ENCODE measurements at places on chromosomes 2 and 18.

- DNase-seq = no peak
Observed at GRCh38 chr2:170307555-170308351, 129.8 kb downstream of the MYO3B start.

DNA sequence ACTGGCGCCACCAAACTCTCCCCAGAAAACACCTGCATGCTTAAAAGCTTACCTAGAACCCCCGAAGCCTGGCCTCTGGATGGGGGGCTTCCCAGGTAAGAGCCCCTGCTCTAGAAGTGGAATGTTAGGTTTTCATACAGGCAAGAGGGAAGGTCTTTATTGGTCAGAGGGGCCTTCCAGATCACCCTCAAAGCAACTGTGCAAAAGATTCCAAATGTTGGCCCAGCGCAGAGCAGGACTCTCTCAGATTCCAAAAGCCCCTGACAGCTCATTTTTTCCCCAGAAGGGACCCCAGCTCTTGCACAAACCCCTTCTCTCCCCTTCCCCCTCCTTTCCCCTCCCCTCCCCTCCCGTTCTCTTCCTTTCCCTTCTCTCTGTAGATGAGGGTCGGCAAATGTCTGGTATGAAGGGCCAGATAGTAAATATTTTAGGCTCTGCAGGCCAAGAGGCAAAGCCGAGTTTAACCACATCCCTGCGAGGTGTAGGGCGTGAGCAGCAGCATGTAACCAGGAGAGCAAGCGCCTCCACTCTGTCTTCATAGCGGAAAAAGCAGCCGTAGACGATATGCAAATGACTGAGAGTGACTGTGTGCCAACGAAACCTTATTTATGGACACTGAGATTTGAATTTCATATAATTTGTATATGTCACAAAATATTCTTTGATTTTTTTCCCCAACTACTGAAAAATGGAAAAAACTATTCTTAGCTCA, 116.9 kb downstream of the SMAD7 start:
- DNase-seq = peak; percentile 62

- no peak for DNase-seq
Observed at GRCh38 chr2:71743995-71744675, 290.8 kb downstream of the DYSF start.

GRCh38 chr2:15745350-15745749, 153.7 kb downstream of the DDX1 start:
- no peak for DNase-seq

- DNase-seq = no peak
Observed at GRCh38 chr2:88071365-88071764, 3.7 kb downstream of the SMYD1 start.

- no peak for DNase-seq
Observed at GRCh38 chr2:232147440-232148077, 186.0 kb downstream of the DIS3L2 start.

GRCh38 chr2:24123922-24124580, 782 bp downstream of the FAM228B start:
- DNase-seq = no peak

- DNase-seq = no peak
Observed at GRCh38 chr2:105872142-105872728, 127.5 kb downstream of the NCK2 start.

GRCh38 chr2:66525606-66526005, 90.7 kb downstream of the MEIS1 start:
- DNase-seq = no peak

GRCh38 chr2:46690825-46691224, 211.5 kb downstream of the TMEM247 start:
- no peak for DNase-seq

DNA sequence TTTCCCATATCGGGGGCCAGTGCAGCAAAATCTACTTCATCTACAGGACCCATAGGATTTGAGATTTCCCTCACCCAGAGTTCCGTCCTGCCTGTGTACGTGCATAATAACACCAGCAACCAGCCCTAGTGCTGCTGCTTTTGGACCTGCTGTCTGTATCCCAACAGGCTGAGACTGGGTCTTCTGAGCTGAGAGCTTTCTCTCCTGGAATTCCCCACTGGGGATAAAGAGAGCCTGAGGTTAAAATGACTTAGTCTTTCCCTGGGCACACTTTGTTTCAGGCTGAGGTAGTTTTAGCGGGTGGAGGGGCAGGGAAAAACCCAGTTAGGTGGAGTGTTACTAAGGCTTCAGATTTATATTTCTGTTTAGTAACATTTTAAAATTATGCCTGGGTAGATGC, 62.5 kb downstream of the SERTAD2 start:
- DNase-seq = no peak

GRCh38 chr2:190809139-190809764, 71.4 kb upstream of the GLS start:
- no peak for DNase-seq

GRCh38 chr2:98664323-98664722, 55.9 kb downstream of the UNC50 start:
- DNase-seq = no peak

GRCh38 chr2:207865210-207865609, 95.5 kb upstream of the FZD5 start:
- DNase-seq = no peak

- no peak for DNase-seq
Observed at GRCh38 chr2:51511002-51511401, 479.1 kb upstream of the NRXN1 start.

- peak; percentile 52 for DNase-seq
Observed at GRCh38 chr2:120680136-120680761, 55.4 kb upstream of the GLI2 start.

GRCh38 chr2:7919510-7919909, 762.3 kb upstream of the ID2 start:
- no peak for DNase-seq

GRCh38 chr2:152134488-152135280, 35.8 kb upstream of the CACNB4 start:
- DNase-seq = peak; percentile 7

DNA sequence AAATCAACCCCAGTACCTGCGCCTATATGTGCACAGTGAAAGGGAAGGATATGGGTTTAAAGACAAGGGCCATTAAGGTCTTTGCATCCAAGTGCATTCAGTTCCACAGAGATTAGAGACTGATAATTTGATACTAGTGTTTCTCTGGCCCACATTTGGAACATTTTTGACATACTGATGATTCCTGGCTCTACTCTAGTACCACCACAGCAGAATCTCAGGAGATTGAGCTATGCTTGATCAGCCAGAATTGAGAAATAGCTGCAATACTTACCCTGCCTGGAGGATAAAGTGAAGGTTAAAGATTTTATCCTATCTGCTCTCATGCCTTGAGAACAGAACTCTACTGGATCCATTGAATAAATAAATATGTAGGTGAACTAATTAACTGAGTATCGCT, 1267.8 kb downstream of the SUCLG1 start:
- no peak for DNase-seq

DNA sequence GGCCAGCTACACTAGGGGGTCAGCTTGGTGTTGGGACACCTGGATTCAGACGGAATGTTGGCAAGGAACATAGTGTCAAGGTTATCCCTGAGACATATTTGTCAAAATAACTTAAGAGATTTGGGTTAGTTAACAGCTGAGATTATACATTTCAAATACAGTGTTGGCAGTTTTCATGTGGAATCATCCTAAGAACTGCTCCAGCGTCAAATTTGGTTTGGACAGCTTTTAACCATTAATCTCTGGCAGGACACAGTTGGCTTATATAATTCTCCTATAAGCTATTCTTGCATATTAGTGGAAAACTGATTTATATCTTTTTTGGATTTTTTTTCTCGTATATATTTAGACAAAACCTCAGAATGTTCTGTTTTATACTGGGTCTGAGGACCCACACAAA, 132.2 kb downstream of the CCDC85A start:
- DNase-seq = no peak

GRCh38 chr2:45833301-45833967, 182.0 kb downstream of the PRKCE start:
- DNase-seq = no peak

DNA sequence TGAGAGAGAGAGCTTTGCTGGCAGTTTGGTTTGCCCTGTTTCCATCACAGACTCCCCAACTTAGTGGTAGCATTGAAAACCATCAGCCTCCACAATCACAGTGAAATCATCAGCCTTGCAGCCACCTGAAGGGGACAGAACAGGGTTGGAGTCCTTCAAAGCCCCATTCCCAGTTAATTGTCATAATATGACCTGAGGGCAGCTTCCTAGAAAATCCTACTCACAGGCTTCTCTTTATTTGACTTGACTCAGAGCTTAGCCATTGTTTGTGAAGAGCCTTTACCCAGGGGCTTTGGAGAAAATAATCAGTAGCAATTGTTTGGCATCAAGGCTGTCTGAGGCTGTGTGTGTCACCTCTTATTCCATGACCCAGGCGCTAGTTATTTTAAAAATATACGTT, 308.7 kb downstream of the CBLN2 start:
- no peak for DNase-seq

- no peak for DNase-seq
Observed at GRCh38 chr2:204272610-204273287, 272.5 kb upstream of the PARD3B start.

DNA sequence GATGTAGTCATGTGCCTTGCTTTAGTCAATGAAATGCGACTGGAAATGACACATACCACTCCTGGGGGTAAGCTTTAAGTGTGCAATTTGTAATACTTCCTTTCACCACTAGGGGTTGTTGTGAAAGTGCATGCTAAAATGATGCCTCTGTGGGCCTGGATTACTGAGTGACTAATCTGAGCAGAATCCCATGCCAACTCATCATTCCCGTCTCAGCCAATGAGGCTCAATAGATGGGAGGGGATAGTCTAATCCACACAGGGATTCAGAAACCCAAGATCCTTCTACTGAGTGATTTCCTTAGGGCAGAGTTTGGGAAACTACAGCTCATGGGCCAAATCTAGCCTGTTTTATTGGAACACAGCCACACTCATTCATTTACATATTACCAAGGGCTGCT, 54.0 kb downstream of the HRH4 start:
- DNase-seq = peak; percentile 14

- no peak for DNase-seq
Observed at GRCh38 chr2:132632000-132632649, 37.9 kb downstream of the LYPD1 start.

GRCh38 chr2:45438872-45439665, 172.0 kb downstream of the SRBD1 start:
- DNase-seq = no peak

DNA sequence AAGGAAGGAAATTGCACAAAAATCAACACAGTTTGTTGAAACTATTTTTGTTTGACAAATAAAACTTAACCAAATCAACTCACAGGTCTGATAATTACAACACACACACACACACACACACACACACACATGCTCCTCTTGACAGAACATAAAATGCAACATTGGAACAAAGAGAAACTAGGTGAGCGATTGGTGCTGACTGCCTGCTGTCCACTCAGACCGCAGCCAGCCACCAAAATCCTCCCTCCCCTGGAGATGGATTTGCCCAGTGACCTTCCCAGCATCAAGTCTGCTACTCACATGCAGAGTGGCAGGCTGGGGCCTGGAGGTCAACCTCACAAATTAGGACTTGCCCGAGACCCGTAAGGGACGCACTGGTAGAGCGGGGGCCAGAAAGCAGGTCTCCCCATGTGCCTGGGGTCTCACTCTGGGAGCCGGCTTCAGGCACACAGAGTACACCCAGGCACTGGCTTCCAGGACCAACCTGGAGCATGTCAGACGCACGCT, 61.4 kb downstream of the DIPK1C start:
- no peak for DNase-seq

DNA sequence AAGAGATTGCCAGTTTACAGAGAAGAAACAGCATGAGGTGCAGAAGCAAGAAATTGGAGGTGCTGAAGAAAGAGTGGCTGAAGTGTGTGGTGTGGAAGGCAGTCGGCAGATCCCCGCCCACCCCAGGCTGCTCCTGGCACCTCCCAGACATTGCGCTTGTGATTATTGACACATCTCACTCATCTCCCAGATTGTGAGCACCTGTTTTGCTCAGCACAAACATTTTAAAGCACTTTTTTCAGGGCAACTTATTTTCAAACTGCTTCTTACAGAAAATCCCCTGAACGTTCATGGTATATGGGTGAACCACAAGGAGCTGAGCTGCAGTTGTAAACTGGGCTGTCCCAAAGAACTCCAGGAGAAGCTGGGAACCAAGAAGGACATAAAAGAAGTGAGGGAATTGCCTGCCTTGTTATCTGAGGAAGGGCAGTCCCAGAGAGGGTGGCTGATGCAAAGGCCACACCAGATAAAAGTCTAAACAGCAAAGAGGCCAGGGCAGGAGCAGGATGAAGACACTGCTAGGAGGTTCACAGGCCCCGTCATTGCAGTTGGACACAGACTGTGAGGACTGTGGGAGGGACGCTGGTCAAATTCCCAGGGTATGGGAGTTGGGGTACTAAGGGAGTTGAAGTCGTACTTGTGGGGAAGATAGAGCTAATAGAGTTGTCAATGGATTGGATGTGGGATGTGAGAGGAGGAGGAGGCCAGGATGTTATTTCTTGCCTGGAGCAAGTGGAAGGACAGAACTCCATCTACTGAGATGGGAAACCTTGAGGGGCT, 65.1 kb downstream of the INPP4A start:
- no peak for DNase-seq

DNA sequence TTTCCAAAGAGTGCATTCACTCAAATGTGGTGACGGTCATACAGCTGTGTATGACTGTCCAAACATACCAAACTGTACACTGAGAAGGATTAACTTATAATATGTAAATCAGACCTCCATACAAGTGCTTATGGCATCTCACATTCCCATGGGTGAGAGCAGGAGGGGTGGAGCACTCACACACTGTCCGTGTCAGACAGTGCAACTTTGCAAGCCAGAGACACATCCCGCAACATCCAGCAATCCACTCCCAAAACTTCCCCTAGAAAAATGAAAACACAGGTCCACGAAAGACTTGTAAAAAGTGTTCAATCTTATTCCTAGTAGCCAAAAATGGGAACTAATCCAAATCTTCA, 36.4 kb downstream of the FAM168B start:
- no peak for DNase-seq

GRCh38 chr2:27088634-27089033, 2.1 kb downstream of the KHK start:
- DNase-seq = no peak

GRCh38 chr2:75311521-75311920, 112.2 kb upstream of the TACR1 start:
- DNase-seq = no peak

DNA sequence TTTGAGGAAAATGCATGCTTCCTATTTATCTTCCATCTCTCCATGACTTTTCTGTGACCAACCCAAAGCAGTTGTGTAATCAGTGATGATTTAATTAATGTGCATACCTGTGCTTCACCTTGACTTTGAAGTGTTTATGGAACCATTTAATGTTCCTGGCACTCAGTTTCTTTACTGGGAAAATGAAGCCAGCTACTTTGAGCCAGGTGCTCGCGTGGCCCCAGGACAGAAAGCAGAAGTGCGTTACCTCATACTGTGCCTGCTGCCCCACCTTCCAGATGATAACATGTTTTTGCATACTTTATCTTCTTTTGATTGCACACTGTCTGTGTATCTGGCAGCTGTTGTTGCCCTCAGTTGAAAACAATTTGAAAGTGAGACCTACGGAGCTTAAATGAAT, 61.3 kb downstream of the PMAIP1 start:
- no peak for DNase-seq

- no peak for DNase-seq
Observed at GRCh38 chr2:201458381-201458780, 6.8 kb downstream of the STRADB start.

- no peak for DNase-seq
Observed at GRCh38 chr2:36559221-36559942, 38.6 kb downstream of the FEZ2 start.
